ENCODE measurements at places on chromosomes 5 and 9.

- DNase-seq, result no peak
Measured at GRCh38 chr5:102483736-102484135, 15.1 kb downstream of the SLCO6A1 start.

DNA sequence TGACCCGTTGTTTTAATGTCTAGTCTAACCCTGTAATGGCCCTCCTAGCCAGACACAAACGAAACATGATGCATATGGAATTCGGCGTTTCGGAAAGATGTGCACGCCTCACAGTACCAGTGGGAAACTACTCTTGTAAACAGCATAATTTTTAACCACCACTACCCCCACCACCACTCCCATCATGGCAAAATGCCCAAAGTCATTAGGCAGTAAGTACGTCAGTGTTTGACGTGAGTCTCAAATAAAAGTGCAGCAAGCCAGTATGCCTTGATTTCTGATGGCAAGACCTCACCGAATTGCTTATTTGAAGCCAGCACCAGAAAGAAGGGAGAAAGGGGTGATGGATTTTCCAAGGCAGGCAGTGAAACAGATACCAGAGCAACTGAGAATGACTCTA lies 71.4 kb downstream of the ADRB2 start:
- no peak for DNase-seq

GRCh38 chr5:58498340-58498942 lies 7.2 kb downstream of the GAPT start:
- no peak for DNase-seq

DNA sequence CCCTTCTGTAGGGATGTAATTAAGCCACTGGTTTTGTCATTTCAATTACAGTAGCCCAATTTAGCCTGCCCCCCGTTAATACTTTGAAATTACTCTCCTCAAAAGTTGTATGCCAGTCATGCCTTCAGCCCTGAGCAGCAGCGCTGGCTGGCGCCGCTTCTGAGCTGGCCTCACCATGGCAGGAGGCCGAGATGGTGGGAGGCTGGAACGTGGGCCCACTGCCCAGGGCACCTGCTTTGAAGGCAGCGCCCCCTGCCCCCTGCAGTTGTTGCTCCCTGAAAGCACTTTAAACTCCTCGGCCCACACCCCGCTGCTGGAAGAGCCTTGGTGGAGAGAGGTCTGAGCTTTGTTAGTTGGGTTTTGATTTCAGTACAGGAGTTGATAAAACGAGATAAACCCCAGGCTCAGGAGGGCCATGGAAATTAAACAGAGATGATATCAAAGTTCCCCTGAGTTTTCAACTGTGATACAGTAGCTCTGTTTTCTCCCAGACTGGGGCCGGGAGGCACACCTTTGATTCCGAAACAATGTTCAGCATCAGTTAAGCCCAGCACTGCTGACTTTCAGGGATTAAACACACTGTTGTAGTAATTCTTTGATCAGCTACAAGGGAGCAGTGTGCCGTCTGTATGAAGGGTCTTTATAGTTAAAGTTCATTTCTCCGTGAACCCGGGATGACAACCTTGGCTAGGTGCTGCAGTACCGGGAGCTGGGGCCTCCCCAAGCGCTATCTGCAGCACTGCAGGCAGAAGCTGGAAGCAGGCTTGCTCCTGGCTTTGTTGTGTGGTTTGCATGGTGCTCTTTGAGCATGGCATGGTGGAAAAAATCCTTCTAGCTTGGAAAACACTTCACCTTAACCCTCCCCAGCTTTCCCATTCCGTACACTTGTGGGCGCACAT lies 9.5 kb downstream of the MVB12B start:
- DNase-seq, result no peak

DNA sequence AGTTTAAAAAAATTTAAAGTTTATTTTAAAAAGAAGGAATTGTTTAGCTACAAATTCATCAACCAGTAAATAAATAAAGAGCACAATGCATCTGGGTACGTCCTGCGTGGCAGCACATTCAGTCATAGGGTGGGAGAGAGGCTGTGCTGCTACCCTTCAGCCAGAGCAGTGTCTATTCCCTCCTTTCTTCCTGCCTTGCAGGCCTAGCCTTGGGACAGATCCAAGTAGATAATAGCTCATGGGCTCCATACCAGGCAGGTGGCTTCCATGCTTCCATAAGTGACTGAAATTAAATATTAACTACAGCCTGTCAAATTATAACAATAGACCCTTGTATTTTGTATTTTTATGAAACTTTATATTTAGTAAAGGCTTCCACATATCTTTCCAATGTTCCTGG lies 408.3 kb upstream of the RGMB start:
- no peak for DNase-seq

DNA sequence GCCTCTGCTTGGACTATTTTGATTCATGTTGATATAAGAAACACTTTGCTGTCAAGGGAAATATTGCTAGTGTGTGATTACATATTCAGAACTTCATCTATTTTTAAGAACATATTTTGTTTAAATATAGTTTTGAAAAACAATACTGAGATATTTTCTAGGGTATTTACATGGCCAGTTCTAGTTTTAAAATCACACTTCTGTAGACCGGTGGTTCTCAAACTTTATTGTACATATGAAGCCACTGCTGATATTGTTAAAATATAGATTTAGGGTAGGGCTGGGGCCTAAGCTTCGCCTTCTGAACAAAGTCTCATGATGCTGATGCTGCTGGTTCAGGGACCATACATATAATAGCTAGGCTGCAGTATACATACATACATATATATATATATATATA lies 1000.0 kb downstream of the PTPRD start:
- DNase-seq, result no peak

GRCh38 chr5:169161022-169161680 lies 139.8 kb downstream of the SLIT3 start:
- no peak for DNase-seq

GRCh38 chr9:117407436-117408022 lies 7.3 kb downstream of the ASTN2 start:
- DNase-seq, result no peak

DNA sequence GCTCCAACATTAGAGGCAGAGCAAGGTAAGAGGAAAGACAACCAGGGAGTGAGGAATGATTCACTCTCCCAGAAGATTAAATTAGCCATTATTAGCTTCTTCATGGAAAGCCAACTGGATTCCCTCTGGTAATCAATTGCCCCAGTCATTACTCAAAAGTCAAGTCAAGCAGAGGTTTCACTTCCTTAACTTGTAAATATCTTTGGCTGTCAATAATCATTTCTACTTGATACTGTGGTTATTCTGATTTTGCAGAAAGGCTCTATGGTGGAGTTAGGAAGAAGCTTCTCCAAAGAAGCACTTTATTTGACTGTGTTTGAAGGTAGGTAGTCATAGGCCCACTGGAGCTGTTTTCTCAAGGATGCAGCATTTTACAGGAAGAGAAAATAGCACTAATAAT lies 78.0 kb downstream of the JAKMIP2 start:
- DNase-seq, result no peak

DNA sequence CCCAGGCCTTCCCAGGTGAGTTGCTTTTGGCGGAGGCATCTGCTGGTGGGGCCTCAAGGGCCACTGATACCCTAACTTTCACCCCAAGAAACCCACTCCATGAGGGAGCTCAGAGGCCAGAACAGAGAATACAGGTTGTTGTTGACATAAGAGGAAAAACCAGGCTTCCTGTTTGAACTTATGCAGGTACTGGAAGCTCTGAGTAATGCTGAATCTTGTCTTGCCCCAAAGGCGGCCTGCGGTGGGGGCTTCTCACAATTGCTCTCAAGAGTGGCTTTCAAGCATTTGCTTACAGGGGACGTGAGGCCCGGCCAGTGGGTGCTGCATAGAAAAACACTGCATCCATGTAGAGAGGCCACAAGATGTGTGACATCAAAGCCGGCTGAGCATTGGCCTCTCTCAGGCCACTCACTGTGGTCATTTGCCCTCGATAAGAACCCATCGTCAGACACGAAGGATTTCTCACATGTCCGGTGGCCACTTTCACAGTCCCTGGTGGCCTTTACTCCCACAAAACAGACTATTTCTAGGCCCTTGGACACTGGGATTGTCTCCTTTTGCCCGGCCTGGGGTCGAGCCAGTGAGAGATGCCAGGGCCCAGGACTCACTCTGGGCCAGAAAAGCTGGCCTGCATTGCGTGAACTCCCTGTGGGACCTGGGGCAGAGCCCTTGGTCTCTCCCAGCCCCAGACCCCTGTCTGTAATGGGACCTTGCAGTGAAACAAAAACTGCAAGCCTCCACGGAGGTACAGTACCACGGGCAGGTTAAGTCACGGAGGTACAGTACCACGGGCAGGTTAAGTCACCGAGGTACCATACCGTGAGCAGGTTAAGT lies 34.5 kb upstream of the TCF7 start:
- no peak for DNase-seq

- DNase-seq, result no peak
Measured at GRCh38 chr5:40365342-40366330, 314.1 kb upstream of the PTGER4 start.

- DNase-seq, result no peak
Measured at GRCh38 chr5:133485468-133485867, 126.9 kb downstream of the FSTL4 start.
